ENCODE measurements at places on chromosomes 2 and 18. TPM values are rescaled to one million over a fixed set of nuclear protein-coding genes. Genes with fewer than 3 reads are reported as not detected.

GRCh38 chr2:86697551-86698104 lies 22.5 kb upstream of the RMND5A start:
- peak overlapping the region; percentile 1 for H3K27ac ChIP-seq
- peaks cover 9% of the 10 kb centered on the region for H3K4me1 ChIP-seq
- no peak overlapping the region for H3K4me3 ChIP-seq

DNA sequence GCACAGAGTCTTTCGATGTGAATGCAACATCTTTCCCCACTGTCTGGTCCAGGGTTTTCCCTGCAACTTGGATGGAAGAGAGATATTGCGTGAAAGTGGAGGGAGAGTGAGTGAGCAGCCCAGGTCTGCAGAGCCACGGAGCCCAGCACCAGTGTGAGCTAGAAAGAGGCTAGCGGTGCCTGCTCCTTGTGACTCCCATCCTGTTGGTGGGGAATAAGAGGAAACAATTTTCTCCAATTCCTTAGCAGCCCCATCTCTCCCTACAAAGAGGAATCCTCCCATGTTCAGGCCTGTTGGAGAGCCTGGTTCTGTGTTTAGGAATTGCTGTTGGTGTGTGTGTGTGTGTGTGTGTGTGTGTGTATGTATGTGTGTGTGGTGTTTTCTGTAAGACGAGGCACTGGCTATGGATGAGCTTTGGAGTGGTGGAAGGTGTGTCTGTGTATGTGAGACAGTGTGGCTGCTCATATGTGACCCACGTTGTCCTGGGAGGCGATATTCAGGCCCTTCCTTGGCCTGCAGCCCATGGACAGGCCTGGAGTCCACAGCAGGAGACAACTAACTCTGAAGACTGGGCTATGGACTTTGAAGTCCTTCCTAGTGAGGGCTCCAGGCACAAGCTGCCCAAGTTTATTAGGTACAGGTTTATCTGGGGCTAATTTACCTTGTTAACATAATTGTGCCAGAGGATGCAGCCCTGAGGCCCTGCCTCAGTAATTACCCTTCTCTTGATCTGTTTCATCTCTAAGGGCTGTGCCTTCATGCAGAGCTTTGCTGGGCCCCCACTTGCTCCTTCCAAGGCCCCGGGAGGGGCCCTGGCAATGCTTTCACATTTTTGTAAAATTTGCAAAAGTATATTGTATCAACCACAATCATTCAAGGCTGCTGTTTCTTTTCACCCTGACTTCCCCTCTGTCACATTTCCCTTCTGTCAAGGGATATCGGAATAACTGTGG lies 88.6 kb upstream of the HAAO start:
- H3K27me3 ChIP-seq = no peaks in the 10 kb centered on the region
- DNase-seq = no peak
- H3K4me3 ChIP-seq = no peak overlapping the region
- H3K36me3 ChIP-seq = no peaks in the 10 kb centered on the region
- no peak overlapping the region for H3K27ac ChIP-seq
- peaks cover 30% of the 10 kb centered on the region for H3K4me1 ChIP-seq

GRCh38 chr18:37452015-37452414 lies 113.6 kb downstream of the CELF4 start:
- no peak overlapping the region for H3K27ac ChIP-seq
- H3K27me3 ChIP-seq = no peaks in the 10 kb centered on the region
- H3K36me3 ChIP-seq = no peaks in the 10 kb centered on the region

Gene MARS2
- 9.2 TPM for total RNA-seq

DNA sequence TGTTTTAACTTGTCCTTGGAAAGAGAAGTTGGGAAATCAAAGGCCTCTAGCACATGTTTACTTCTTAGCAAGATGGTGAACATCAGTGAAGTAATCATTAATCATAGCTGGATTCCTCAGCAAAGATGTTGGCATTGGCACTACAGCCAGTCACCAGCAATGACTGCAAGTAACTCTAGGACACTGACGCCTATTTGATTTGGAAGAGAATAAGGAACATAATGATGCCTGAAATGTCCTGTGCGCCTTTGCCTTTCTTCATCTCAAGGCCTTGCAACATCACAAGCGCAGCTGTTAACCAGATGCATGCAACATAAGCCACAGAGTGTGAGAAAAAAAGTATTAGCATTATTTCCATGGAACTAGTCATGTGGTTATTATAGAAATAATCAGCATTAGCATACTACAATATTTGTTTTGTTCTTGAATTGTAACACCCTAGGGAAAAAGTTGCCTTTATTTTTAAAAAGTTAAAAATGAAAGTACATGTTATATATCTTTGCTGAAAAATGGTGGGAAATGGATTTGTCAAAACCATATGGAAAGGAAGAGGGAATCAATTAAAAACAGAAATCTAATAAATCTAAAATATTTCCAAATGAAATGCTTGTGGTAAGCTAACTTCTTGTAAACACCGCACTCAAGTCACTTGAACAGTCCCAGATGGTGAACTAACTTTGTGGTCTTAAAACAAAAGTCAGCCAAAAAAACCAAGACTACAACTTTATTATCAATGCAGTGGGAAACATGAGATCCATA lies 55.6 kb downstream of the THADA start:
- H3K4me1 ChIP-seq = peaks cover 36% of the 10 kb centered on the region
- no peaks in the 10 kb centered on the region for H3K27me3 ChIP-seq
- H3K36me3 ChIP-seq = peaks cover 7% of the 10 kb centered on the region
- no peak overlapping the region for H3K4me3 ChIP-seq

Gene ARHGEF33
- 0.58 TPM for total RNA-seq

Gene PLGLB2
- total RNA-seq = 2.6 TPM

- peaks cover 29% of the 10 kb centered on the region for H3K27me3 ChIP-seq
- DNase-seq = no peak
- no peak overlapping the region for H3K27ac ChIP-seq
Measured at GRCh38 chr2:20450201-20450999, 3.5 kb downstream of the RHOB start.

- no peak for DNase-seq
- H3K27ac ChIP-seq = no peak overlapping the region
- no peaks in the 10 kb centered on the region for H3K27me3 ChIP-seq
- H3K36me3 ChIP-seq = no peaks in the 10 kb centered on the region
- no peaks in the 10 kb centered on the region for H3K4me1 ChIP-seq
- no peak overlapping the region for H3K4me3 ChIP-seq
Measured at GRCh38 chr2:188598551-188598950, 306.9 kb downstream of the GULP1 start.

GRCh38 chr2:233076749-233077148 lies 16.6 kb downstream of the INPP5D start:
- no peak for DNase-seq
- peaks cover 32% of the 10 kb centered on the region for H3K4me1 ChIP-seq
- H3K27me3 ChIP-seq = no peaks in the 10 kb centered on the region
- no peak overlapping the region for H3K27ac ChIP-seq

DNA sequence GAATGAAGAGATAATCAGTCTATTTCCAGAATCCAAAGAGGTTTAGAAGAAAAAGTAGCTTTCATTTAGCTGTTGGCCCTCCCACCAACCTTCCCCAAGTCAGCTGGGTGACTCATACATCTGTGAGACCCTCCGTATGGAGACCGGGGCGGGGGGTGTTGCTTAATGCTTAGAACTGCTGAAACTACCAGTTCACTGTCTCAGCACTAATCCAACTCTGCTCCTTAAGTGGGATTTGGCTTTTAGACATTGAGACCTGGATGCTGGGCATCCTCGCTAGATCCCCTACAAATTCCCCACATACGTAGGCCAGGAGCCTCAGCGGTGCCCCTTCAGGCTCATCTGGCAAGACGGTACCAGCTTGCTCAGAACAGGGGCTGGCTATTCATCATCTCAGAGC lies at the start of gene SAG:
TSS of gene SAG (plus strand) at position 252 of the 400 bp plus-strand sequence. CDS start 1,374 bp downstream, outside the sequence.
- no peaks in the 10 kb centered on the region for H3K4me1 ChIP-seq
- no peak for DNase-seq
- H3K27me3 ChIP-seq = no peaks in the 10 kb centered on the region
- no peak within 1 kb of the TSS for H3K4me3 ChIP-seq
- H3K27ac ChIP-seq = no peak within 1 kb of the TSS
- no peaks in the 10 kb centered on the region for H3K36me3 ChIP-seq

Gene EIF5B
- total RNA-seq = 49.0 TPM

GRCh38 chr2:54575379-54575888 lies 119.3 kb downstream of the SPTBN1 start:
- H3K4me1 ChIP-seq = peaks cover 99% of the 10 kb centered on the region
- H3K27ac ChIP-seq = peak overlapping the region; percentile 93
- H3K27me3 ChIP-seq = no peaks in the 10 kb centered on the region
- H3K36me3 ChIP-seq = peaks cover 10% of the 10 kb centered on the region
- DNase-seq = peak; percentile 65

Gene CMPK2
- total RNA-seq = 5.7 TPM

- no peaks in the 10 kb centered on the region for H3K36me3 ChIP-seq
- H3K27ac ChIP-seq = no peak overlapping the region
- H3K4me3 ChIP-seq = no peak overlapping the region
- DNase-seq = no peak
Measured at GRCh38 chr2:98160554-98160953, 73.6 kb downstream of the VWA3B start.

GRCh38 chr2:126995621-126996377 lies 97.1 kb downstream of the TEX51 start:
- H3K4me1 ChIP-seq = peaks cover 2% of the 10 kb centered on the region
- H3K27ac ChIP-seq = no peak overlapping the region
- no peak overlapping the region for H3K4me3 ChIP-seq
- peaks cover 16% of the 10 kb centered on the region for H3K27me3 ChIP-seq
- no peaks in the 10 kb centered on the region for H3K36me3 ChIP-seq

- H3K27ac ChIP-seq = peak overlapping the region; percentile 98
- H3K4me3 ChIP-seq = peak overlapping the region; percentile 93
- peaks cover 89% of the 10 kb centered on the region for H3K36me3 ChIP-seq
Measured at GRCh38 chr2:157439824-157440186, 4.1 kb downstream of the CYTIP start.

DNA sequence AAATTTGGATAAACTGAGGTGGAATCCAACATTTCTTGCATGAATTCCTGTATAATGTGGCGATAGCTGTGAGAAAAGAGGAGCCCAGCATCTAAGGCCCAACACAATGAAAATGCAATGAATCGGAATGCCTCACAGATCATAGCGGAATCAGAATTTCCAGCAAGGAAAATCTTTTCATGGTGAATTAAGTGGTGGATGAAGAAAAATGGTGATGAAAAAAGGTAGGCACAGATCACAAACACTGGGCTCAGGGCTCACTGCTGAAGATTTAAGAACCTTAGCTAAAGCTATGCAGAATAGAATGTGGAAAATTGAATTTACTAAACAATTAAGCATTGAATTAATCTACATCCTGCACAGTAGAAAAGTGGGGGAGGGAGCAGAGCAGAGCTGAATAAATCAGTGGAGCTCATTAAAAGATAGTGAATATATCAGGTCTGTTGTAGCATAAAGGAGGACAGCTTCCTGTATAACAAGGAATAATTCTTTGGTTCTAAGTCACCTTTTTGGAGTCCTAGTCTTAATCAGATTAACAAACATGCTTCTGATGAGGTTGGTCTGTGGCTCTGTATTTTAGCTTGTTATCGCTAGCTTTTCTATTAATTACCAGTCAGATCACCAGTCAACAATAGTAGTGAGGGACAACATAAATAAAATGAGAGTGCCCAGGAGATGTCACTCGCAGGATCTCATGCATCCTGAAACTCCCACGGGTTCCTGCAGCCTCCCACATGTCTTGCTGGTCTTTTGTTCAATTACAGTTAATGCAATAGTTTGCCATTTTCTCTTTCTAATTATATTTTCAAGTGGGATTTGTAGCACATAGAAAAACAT lies 27.0 kb downstream of the MEIS1 start:
- H3K4me3 ChIP-seq = no peak overlapping the region
- no peak for DNase-seq
- no peaks in the 10 kb centered on the region for H3K4me1 ChIP-seq
- H3K27me3 ChIP-seq = peaks cover 10% of the 10 kb centered on the region
- H3K27ac ChIP-seq = no peak overlapping the region

- H3K27ac ChIP-seq = no peak overlapping the region
- no peak overlapping the region for H3K4me3 ChIP-seq
- peaks cover 35% of the 10 kb centered on the region for H3K36me3 ChIP-seq
Measured at GRCh38 chr2:108949316-108950239, 39.4 kb downstream of the EDAR start.

- H3K4me3 ChIP-seq = no peak overlapping the region
- H3K36me3 ChIP-seq = peaks cover 3% of the 10 kb centered on the region
- H3K27ac ChIP-seq = no peak overlapping the region
- no peak for DNase-seq
Measured at GRCh38 chr18:75863696-75864095, 436.2 kb upstream of the SMIM21 start.

- H3K4me1 ChIP-seq = no peaks in the 10 kb centered on the region
- H3K36me3 ChIP-seq = no peaks in the 10 kb centered on the region
- no peak overlapping the region for H3K27ac ChIP-seq
- H3K4me3 ChIP-seq = no peak overlapping the region
- no peak for DNase-seq
Measured at GRCh38 chr18:55462652-55463051, 125.3 kb downstream of the TCF4 start.

DNA sequence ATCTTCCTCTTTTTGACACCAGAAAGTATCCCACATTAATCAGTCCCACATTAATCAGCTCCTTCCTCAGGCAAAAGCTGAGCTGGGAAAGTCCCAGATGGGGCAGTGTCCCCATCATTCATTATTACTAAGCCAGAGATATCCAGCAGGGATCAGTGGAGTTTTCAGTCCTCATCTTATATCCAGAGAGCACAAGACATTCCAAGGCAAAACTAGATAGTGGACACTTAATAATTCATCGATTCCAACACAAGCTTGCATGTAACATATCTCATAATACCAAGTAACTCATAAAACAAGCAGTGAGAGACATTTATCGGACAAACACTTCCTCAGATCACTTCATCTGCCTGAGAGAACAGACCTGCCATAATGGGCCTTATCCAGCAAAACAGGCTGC lies 53.1 kb downstream of the MCFD2 start:
- H3K36me3 ChIP-seq = peaks cover 8% of the 10 kb centered on the region
- peaks cover 14% of the 10 kb centered on the region for H3K27me3 ChIP-seq
- no peaks in the 10 kb centered on the region for H3K4me1 ChIP-seq
- no peak for DNase-seq
- H3K27ac ChIP-seq = no peak overlapping the region
- H3K4me3 ChIP-seq = no peak overlapping the region

Gene SP140L
- 63.0 TPM for total RNA-seq

- no peak overlapping the region for H3K27ac ChIP-seq
- no peaks in the 10 kb centered on the region for H3K36me3 ChIP-seq
- H3K27me3 ChIP-seq = peaks cover 16% of the 10 kb centered on the region
- no peak for DNase-seq
- H3K4me1 ChIP-seq = no peaks in the 10 kb centered on the region
Measured at GRCh38 chr18:45085916-45086624, 405.4 kb downstream of the SETBP1 start.

GRCh38 chr2:230453006-230453405 lies 37.0 kb downstream of the SP100 start:
- no peaks in the 10 kb centered on the region for H3K27me3 ChIP-seq
- H3K36me3 ChIP-seq = peaks cover 38% of the 10 kb centered on the region
- no peak overlapping the region for H3K4me3 ChIP-seq

Measured in activated T-cell treated with anti-CD3 and anti-CD28 coated beads, Interleukin-2, amount 50 U/mL, for 72 hours (primary cell).